ENCODE measurements at places on chromosomes 16 and 17.
A peak's percentile ranks its signal among the peaks of the same experiment; 100 is the strongest.

- no peak for DNase-seq
Measured at GRCh38 chr16:12147681-12148080, 171.1 kb downstream of the SNX29 start.

DNA sequence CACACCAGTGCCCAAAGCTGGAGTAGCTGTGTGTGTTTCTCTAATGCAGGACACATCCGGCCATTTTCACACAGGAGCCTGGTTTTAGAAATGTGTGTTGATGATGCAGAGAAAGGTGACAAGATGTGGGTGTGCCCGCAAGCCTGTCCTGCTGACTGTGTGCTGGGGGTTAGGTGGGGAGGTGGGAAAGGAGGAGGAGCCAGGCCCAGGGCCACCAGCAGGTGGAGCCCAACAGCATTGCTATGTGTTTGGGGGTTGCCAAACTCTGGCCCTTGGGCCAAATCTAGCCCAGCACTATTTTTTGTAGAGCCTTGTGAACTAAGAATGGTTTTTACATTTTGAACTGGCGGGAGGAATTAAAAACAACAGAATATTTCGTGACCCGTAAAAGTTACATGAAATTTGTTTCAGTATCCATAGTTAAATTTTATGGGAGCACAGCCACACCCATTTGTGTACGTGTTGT is 61.7 kb upstream of the LGALS9 start:
- DNase-seq, result peak; percentile 35

DNA sequence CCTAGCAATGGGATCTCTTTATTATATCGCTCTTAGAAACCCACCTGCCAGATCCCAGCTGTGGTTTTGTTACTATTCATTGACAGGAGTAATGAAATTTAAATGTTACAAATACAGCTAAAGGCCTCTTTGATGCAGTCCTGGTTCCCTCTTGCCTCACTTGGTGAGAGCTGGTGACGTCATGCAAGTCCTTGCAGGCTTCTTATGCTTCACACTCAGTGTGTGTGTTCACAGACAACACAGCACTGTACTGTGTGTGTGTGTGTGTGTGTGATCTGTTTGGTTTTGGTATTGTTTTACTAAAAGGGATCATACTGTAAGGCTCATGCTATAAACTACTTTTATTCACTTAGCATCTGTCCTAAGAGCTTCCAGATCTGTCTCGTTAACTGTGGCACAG is 75.0 kb downstream of the USP22 start:
- no peak for DNase-seq

- no peak for DNase-seq
Measured at GRCh38 chr17:29086628-29087332, 43.8 kb downstream of the PIPOX start.

- DNase-seq, result no peak
Measured at GRCh38 chr17:82007495-82008257, 15.0 kb downstream of the CENPX start.

Measured in stimulated activated CD8-positive, alpha-beta memory T cell treated with anti-CD3 and anti-CD28 coated beads, Interleukin-4, amount 100 ng/mL, for 1 hour (primary cell).